Occipital lobe (tissue), 3 donors: ENCODE measurements at places on chromosomes 11 and 22. TPM values are rescaled to one million over a fixed set of nuclear protein-coding genes. Genes with fewer than 3 reads are reported as not detected.

DNA sequence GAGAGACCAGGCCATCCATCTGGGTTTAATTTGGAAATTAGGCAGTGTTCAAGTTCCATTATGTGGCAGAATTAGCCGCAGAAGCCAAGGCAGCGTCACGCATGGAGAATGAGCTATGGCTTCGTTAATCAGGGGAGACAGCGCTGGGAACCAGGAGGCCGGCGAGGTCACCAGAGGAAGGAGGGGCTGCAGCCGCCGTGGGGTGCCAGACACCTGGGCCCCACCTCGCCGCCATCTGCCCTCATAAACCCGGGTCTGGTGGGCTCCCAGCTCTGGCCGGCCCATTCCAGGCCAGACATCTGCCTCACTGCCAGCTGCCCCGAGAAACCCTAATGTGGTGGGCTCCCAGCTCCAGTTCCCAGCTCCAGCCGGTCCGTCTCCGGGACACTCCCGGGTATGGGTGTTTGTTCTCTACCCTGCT, 676.9 kb downstream of the BRD1 start:
- no peak for DNase-seq

Gene CASP5
- total RNA-seq, result 0.47 TPM

DNA sequence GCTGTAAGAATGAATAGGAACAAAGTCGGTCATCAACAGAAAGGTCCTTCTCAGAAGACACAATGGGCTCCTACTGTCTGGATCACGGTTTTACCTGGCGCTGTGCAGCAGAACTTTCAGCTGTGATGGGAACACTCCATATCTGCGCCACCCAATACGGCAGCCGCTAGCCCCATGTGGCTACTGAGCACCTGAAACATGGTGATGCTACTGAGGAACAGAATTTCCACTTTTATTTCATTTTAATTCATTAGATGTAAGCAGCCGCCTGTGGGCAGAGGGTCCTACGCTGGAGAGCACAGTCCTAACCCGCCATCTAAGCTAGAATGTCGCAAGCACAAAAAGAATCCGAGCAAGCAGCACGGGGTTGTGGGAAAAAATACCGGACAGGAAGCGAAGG, 2.7 kb downstream of the SULT4A1 start:
- DNase-seq, result no peak

Gene KDM4D
- total RNA-seq, result 1.9 TPM

GRCh38 chr22:44848296-44848741, 95.9 kb downstream of the ARHGAP8 start:
- no peak for DNase-seq

DNA sequence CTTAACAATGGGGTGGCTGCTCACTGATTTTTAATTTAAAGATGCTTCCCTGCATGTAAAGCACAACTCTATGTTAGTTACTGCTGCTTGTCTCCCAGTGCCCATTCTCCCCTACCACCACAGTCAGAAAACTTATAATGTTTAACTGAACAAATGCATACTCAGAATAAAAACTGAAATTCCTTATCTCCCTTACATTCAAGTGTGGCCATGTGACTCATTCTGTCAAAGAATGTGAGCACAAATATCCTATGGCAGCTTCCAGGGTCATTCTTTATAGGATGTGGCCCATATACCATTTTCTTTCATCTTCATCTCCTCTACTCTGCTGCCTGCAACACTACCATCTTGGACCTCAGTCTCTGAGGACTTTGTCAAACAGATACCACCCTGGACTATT, 374.8 kb downstream of the DYNC2H1 start:
- DNase-seq, result no peak

Gene APOBEC3A
- total RNA-seq, result not detected

DNA sequence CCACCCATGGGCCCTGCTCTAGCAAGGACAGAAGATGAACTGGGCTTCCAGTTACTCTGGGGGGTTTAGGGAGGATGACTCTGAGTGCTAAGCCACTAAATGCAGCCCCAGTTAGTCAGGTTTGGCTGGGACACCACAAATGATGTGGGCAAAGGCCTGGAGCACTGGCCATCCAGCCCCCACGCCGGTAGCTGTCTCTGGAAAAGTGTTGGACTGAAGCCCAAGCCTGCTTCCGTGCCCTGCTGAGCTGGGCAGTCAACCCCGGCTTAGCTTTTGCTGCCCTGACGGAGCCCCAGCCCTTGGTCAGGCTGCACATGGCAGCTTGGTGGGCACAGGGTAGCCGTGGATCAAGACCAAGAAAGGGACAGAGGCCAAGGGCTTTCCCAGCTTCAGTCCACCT, 5.7 kb upstream of the GSTP1 start:
- no peak for DNase-seq

Gene CLP1
- total RNA-seq, result 15.1 TPM

Gene CCDC89
- total RNA-seq, result 0.47 TPM

DNA sequence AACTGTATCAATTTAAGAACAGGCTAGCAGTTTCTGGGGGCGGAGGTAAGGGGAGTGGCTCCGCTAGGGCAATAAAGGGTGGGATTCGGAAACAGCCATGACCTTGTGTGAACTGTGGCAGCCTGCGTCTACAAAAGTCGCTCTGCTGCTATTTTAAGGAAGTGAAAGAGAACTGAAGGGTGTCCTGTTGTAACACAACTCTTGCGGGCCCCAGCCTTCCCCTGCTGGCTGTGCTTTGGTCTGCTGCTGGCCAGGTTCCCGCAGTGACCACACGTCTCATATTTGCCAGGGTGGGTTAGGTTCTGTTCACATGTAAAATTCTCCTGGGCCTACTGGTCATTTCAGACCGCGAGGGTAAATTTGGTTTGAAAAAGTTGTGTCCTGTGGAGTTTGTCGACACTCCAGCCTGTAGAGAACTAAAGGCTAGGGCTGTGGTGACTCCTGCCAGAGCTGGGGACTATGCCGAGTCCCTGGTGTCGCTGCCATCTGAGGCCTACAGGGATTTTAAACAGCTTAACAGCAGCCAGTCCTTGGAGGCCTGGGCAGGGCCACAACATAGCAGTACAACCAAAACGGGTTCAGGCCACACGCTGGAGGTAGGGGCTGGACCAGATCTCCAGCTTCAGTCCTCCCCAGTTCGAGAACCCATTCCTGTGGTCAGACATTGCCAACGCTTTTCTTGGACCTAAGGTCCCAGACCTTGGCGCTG, 1.1 kb upstream of the PPFIBP2 start:
- DNase-seq, result no peak

Gene ARHGAP20
- total RNA-seq, result 66.6 TPM

Gene SCN3B
- 54.4 TPM for total RNA-seq

DNA sequence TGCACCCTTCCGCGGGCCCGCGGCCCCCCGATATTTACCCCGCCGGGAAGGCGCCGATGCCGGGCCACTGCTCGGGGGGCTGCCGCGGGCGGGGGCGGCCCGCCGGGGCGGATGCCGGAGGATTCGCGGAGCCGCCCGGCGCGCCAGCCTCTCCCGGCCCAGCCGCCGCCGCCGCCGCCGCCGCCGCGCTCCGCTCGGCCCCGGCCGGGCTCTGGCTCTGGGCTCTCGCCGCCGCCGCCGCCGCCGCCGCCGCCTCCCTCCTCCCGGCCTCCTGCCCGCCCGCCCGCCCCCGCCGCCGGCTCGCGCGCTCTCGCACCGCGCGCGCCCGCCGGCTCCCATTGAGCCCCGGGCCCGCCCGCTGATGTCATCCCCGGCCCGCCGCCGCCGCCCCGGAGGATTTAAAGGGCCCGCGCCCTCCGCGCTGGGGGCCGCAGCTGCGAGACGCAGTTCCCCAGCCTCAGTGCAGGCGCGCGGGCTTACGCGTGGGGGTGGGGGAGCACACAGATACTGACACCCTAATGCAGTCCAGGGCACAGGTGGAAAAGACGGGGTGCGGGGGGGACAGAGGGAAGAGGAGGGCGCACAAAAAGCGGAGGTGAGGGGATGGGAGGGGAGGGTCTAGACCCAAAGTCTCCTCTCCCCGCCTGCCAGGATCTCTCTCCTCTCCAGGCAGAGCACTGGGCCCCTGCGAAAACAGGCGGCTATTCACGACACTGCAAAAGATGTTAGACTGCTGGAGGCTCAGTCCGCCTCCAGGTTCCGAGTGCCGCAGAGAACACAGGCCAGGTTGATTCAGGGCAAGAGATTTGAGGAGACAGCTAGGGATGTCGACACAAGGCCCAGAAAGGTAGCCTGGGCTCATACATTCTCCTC, at the start of gene CSNK1E:
Gene CSNK1E, minus strand, starts transcription at position 312 of the 873 bp plus-strand sequence. CDS start 3,276 bp downstream, outside the sequence.
- peak; percentile 72 for DNase-seq

Gene KCNC1
- 7.3 TPM for total RNA-seq

DNA sequence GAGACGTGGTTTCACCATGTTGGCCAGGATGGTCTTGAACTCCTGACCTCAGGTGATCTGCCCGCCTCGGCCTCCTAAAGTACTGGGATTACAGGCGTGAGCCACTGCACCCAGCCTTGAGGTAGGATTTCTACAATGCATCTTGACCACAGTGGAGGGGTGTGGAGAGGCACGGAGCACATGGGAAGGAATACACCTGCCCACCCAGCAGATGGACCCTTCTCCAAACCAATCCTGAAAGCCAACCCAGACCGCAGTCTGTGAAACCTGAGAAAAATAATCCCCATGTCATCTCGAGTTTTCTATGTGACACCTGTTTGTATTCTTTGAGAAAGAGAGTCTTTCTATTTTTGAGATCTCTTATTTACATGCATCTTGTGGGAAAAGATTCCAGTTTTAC, 32.5 kb downstream of the LGR4 start:
- DNase-seq, result no peak

Gene ZP1
- not detected for total RNA-seq

GRCh38 chr11:66221726-66222236, 46.7 kb upstream of the RAB1B start:
- no peak for DNase-seq

Gene PPP1R14B
- total RNA-seq, result 74.2 TPM

Gene TMPRSS5
- total RNA-seq, result 3.0 TPM

DNA sequence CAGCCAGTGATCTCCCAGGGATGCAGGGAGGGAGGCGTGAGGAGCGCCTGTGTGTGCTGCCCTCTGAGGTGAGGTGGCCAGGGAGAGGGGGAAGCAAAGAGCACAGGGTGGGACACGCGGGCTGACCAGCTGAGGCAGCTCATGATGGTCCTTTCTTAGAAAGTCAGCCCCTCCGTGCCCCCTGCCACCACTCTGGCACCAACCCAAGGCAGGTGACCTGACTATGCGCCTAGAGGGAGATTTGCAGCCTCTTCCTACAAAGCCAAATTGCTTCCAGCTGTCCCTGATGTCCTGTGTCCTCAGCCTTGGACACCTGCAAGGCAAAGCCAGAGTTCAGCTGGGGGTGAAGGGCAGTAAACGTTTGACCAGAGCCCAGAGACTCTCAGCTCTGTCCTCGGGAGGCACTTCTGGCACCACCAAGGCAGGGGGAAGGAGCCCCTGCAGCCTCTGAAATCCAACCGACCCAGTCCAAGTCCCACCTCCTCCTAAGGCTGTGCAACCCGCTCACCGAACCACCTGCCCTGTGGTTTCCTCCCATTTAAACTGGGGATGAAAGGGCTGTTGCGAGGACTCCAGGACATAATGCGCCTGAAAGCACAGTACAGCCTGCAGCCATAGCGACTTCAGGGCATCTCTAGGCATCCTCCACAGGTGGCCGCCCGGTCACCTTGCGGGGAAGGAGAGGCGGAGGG, 26.8 kb downstream of the CD5 start:
- DNase-seq, result no peak

Gene SCUBE2
- 4.7 TPM for total RNA-seq

DNA sequence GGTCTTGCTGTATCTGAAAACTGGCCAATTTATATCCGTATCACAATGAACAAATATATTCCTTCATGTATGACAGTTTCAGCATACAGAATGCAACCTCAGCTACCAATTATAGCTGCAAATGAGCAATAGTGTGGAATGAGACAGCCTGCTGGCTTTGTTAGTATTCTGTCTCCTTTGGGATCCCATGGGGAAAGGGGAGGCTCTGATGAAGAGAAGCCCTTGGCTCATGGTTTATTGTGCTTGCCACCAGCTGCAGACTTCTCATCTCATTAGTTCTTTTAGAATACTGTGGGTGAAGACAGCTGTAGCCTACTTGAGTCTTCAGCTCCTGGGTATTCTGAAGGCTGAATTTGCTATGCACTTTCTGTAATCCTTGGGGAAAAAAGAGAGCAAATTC, 42.4 kb downstream of the PITPNB start:
- no peak for DNase-seq

Gene MRGPRF
- total RNA-seq, result 2.3 TPM

DNA sequence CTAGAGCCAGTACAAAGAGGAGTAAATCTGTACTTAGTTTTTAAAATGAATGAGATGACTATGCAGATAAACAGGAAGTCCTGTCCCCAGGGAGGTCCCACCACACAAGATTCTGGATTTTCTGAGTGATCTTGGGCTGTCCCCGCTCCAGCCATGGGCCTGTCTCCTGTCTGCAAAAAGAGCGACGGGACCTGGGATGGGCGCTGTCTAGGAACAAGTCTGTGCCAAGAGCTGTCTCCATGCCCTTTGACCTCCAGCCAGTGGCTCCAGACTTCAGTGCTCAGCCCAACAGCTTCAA, 6.0 kb downstream of the CSNK1E start:
- DNase-seq, result no peak

Gene CASP4
- 1.9 TPM for total RNA-seq

GRCh38 chr22:38417252-38418060, 37.5 kb downstream of the KCNJ4 start:
- no peak for DNase-seq

GRCh38 chr11:124467381-124467927, 22.0 kb upstream of the OR8B8 start:
- DNase-seq, result peak; percentile 63

DNA sequence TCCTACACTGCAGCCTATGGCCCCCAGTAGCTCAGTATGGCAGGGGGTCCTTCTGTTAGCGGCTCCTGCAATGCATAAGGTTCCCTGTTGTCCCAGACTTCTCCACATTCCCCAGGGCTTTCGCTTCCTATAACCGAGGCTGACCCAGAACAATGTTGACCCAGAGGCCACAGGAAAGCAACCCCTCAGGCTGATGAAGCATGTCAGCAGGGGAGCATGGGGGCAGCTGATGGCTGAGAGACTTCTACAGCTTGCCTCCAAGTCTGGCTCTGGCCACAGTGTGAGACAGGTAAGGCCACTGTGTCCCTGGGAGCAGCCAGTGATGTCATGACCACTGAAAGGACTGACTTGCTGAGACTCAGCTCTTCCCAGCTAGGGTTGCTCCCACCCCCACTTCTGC, 12.5 kb upstream of the PPFIBP2 start:
- no peak for DNase-seq

GRCh38 chr11:37502202-37502601, 904.2 kb upstream of the RAG2 start:
- DNase-seq, result no peak

- DNase-seq, result no peak
Measured at GRCh38 chr11:120224361-120224760, 13.5 kb downstream of the OAF start.
